ENCODE measurements at places on chromosomes 3 and 15. TPM values are rescaled to one million over a fixed set of nuclear protein-coding genes. Genes with fewer than 3 reads are reported as not detected.
A peak's percentile ranks its signal among the peaks of the same experiment; 100 is the strongest.

GRCh38 chr3:120052225-120052624 is 42.0 kb downstream of the GSK3B start:
- DNase-seq: no peak

DNA sequence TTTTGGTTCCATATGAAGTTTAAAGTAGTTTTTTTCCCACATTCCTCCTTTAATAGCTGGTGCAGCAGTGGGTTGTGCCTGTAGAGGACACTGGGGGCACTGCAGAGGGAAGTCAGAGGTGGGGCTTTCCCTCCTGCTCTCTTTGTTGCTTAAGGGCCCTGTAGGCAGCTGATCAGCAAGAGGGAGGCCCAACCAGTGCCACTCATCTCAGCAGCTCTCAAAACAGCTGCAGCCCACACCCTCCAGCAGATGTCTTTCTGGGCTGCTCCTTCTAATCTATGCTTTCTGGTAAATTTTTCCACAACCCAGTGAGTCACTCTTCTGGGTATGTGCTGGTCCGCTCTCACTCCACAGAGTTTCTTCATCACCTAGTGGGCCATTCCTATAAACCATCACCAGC is 263.8 kb downstream of the FEZF2 start:
- no peak for DNase-seq

DNA sequence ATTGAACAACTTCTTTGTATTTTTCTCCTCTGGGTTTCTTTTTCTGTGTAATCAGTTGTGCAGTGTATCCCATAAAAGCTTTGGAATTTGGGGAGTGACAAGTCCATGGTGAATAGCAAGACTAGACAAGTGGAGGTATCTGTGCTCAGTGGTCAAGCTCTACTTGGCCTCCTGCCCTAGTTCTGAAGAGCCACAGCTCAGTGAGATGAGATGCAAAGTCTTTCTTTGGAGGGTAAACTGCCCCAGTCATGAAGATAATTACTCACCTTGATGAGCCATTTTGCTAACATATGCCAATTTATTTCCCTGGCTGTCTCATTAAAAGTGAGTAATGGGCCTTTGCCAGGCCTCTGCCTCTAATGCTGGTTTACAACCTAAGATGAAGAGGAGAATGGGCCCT is 271.2 kb upstream of the TRIM42 start:
- DNase-seq: no peak

DNA sequence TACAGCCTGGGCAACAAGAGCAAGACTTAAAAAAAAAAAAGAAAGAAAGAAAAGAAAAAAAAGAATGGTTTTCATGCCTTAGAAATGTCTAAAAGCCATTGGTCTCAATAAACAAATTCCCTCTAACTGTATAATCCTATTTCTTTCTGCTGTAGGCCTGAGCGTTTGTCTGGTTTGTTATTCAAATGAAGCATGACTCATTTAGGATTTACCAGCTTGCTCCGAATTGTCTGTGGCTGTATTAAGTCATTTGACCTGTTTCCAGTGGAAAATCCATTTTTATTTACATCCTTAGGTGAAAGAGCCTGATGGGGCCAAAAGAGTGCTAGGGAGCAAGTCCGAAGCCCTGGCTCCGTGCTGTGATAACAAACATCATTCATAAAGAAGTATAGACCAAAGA is 73.8 kb downstream of the BDH1 start:
- no peak for DNase-seq

GRCh38 chr3:109963831-109964230 is 626.5 kb upstream of the DPPA4 start:
- DNase-seq: no peak

DNA sequence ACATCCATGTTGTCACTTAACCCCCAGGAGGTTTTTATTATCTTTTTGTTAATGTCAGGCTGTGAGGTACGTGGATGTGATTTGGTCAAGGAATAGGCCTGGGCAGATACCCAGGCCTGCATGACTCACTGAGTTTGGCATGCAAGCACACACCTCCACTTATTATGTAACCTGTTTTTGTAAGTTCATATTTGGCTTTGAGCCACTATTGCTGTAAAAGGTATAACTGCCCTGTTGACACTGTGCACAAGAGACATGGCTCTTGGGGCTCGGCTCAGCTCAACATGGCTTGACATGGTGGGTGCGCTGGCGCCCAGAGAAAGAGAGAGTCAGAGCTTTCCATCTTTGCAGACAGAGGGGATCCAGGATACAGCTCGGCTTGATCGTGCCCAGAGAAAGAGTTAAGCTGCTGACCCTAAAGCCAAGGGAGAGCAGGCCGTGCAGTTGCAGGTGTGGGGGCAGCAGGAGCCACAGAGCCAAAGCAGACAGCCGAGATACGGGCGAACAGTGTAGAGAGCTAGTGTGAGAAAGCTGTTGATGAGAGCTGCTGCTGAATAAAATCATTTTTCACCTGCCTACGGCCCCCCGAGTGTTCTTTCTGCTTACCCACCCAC is 67.9 kb upstream of the UNC13C start:
- no peak for DNase-seq

GRCh38 chr3:24401090-24401810 is 93.4 kb downstream of the THRB start:
- DNase-seq: no peak

GRCh38 chr3:85842081-85842480 is 883.3 kb downstream of the CADM2 start:
- no peak for DNase-seq

DNA sequence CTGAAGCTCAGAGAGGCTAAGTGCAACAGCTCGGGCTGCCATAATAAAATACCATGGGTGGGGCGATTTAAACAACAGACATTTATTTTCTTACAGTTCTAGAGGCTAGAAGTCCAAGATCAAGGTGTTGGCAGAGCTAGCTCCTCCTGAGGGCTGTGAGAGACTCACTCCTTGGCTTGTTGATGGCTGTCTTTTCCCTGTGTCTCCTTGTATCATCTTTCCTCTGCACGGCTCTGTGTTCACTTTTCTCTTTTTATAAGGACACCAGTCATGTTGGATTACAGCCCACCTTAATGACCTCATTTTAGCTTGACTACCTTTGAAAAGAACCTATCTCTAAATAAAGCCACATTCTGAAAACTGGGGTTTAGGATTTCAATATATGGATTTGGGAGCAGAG is 129.7 kb downstream of the RPL22L1 start:
- no peak for DNase-seq

GRCh38 chr3:138902171-138902570 is 44.8 kb downstream of the FOXL2 start:
- DNase-seq: no peak

- DNase-seq: no peak
Observed at GRCh38 chr3:53122933-53123305, 7.3 kb downstream of the RFT1 start.

DNA sequence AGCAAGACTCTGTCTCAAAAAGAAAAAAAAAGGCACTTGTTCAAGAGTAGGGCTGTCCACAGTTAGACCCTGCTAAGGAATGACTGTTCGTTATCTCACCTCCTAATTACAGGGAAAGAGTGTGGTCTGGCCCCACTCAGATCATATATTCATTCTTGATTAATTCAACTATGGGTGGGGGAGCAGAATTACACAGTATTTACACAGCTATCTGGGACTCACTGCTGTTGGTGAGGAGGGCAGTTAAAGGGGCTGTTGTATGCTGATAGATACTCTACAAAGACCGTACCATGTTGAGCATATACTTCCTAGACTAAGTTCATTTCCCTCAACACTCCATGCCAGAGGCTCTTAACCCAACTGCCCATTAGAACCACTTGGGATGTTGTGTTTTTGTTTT is 3.8 kb upstream of the ZNF620 start:
- no peak for DNase-seq

DNA sequence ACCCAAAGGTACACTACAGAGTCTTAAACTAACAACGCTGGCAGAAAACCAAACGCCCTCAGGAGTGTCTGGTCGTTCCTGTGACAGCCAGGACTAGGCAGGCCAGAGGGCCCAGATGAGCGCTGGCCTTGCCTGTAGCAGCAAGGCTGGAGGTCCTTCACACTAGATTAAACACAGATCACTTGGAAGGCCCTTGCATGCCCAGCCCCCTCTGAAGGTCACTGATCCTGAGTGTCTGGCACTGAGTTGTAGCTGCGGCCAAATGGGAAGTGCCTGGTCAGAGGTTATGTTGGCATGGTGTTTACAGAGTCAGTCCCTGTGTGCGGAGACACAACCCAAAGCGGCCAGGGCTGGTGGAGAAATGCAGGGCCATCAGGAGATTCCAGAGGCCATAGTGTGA is 58.9 kb downstream of the ZNF621 start:
- DNase-seq: no peak

GRCh38 chr3:96334779-96335178 is 479.6 kb upstream of the EPHA6 start:
- DNase-seq: no peak

DNA sequence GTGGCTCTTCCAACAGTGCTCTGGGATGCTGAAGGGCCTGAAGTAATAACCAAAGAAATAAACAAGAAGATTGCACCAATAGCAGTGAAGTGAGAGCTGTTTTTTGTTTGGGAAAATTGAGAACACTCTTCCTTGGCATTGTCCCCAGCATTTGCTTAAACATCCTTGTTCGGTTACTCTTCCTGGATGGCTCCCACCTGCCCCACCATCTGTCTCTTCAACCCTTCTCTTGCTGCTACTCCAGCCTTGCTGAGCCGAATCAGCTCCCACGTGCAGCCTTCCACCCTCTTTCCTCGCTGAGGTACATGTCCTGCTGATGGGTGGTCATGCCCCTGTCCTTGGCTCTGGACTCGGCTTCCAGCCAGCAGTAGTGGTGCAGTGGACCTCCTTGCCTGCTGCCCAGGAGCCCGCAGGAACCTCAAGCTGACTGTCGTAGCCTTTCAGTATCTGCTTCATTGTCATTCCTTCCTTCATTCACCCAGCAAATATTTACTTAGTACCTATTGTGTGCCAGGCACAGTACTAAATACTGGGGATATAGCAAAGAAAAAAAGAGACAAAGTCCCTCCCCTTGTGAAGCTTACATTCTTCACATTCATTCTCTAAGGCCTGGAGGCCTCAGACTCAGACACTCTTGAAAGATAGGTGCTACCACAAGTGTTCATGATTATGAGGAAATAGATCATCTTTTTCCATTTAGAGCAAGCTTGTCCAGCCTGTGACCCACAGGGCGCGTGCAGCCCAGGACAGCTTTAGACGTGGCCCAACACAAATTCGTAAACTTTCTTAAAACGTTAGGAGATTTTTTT is 17.1 kb upstream of the VILL start:
- DNase-seq: no peak

GRCh38 chr3:138009476-138010272 is at the start of gene CLDN18:
Gene CLDN18, plus strand, starts transcription at chr3:138010165. Its CDS starts 61 bp downstream, at chr3:138010226.
- no peak for DNase-seq

- no peak for DNase-seq
Observed at GRCh38 chr3:117435506-117435905, 725.9 kb downstream of the TUSC7 start.

DNA sequence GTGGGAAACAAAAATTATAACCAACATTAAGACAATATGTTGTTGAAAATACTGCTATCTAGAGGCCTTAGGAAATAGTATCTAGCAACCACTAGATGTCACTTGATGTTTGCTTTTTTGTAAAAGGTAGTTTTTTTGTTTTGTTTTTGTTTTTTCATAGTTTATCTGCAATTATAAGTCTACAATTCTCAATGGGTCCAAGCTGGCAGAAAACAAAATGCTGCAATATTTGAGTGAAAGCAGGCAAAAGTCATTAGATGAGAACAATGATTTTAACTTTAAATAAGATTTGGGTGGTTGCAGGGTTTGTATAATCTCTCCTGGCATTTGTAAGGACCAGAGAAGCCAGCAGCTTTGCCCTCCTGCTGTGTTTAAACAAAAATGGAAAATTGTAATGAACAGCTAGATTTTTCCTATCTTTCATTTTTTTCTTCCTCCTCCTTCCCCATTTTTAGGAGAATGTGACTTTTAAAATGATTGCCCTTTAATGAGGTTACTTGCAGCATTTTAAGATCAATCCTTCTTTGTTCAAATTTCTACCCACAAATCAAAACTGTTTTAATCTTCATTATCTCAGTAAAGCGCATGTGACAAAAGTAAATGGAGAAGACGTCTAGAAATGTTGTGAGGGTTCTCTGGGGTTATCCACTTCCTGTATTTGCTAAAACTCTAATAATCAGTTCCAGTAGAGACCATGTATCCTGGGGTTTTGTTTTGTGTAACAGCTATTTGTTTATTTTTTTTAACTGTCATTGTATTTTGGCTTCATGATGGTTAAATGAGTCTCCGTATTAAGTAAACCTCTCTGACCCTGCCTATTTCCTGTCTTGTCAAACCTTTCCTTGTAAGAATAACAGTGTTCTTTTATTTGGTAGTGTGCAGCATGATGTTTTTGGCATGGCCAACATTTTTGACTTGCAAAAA is 27.3 kb downstream of the DUT start:
- peak; percentile 55 for DNase-seq

DNA sequence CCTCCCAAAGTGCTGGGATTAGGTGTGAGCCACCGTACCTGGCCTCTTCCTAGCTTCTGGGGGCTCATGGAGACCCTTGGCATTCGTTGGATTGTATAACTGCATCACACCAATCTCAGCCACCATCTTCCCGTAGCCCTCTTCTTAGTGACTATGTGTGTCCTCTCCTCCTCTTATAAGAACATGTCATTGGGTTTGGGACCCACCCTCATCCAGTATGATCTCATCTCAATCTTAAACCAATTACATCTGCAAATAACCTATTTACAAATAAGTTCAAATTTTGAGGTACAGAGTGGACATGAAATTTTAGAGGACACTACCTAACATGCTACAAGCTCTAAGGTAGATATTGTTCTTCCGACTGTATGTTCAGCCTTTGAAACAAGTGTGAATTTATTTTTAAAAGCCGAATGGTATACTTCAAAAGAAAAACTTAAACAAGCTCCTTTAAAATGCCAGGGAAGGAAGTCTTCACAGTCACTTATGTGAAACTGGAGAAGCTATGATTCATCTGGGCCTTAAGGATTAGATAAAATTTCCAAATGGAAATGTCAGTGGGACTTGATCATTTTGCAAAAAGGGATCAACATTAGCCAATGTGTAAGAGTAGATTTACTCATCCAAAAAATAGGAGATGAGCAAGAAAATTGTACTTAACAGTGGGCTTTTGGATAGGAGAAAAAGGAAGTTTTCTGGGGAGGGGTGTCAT is 225.7 kb downstream of the MEX3B start:
- DNase-seq: no peak

The HIGD2B gene
- not detected for polyA plus RNA-seq

The NPAP1 gene
- polyA plus RNA-seq: not detected

The SLC7A14 gene
- 5.9 TPM for polyA plus RNA-seq

The DHFR2 gene
- 3.8 TPM for polyA plus RNA-seq

The CXCR6 gene
- not detected for polyA plus RNA-seq

The GPR149 gene
- not detected for polyA plus RNA-seq

The REC114 gene
- not detected for polyA plus RNA-seq

The P2RY1 gene
- polyA plus RNA-seq: 0.49 TPM

The LRRK1 gene
- 1.0 TPM for polyA plus RNA-seq

The ANAPC13 gene
- 81.3 TPM for polyA plus RNA-seq
